ENCODE measurements at places on chromosomes 13 and 19.

- no peak for DNase-seq
Observed at GRCh38 chr13:85434927-85435326, 364.3 kb downstream of the SLITRK6 start.

DNA sequence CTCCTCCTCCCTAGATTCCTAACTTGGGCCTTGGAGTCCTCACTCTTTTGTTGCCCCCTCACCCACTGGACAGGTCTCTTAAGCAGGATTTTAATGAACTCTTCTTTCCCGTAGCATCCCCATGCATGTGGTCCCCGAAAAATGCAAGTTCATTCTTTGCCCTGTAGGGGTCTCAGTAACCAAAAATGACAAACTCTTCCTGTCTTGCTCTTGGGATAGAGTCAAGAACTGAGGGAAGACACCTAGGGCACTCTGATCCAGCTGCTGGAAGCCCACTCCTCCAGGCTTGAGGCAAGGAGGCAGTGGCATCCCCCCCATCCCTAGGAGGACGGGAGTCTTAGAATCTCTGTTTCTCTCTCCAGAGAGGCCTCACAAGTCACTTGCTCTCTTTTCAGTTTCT is 987.0 kb downstream of the DIAPH3 start:
- DNase-seq: no peak

DNA sequence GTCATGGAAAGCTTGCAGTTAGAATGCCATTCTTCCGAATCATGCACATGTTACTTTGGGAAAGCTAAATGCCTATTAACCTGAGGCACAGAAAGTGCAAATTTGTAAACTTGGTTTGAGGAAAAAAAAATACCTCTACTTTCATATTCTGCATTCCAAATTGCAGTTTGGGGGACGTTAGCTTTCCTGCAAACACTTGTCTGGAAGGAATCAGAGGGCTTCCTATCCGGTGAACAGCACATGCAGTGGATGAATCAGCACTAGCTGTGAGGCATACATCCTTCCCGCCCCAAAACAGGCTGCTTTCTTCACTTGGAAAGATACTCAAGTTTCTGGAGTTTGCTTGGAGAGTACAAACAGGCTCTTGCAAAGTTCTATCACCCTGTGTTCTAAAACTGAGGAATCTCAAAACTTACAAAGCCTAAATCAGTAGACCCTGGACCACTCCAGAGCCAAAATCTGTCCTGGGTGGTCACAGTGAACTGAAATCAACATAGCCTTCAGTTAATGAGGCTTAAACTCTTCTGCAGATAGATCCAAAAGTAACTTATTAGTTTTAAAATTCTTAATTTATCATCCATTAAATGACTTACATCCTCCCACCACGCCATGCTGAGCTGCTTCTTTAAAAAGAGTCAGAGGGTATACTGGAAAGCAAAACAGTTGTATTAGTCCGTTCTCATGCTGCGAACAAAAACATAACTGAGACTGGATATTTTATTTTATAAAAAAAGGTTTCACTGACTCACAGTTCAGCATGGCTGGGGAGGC is 802.3 kb upstream of the ARGLU1 start:
- no peak for DNase-seq

GRCh38 chr19:5913739-5914357 is at the start of gene CAPS:
TSS of gene CAPS (plus strand) at chr19:5914254. CDS start at chr19:5914407, 153 bp downstream.
- DNase-seq: no peak

GRCh38 chr13:102136735-102137296 is 265.0 kb downstream of the FGF14 start:
- no peak for DNase-seq

GRCh38 chr13:80654638-80655249 is 313.8 kb upstream of the SPRY2 start:
- no peak for DNase-seq

DNA sequence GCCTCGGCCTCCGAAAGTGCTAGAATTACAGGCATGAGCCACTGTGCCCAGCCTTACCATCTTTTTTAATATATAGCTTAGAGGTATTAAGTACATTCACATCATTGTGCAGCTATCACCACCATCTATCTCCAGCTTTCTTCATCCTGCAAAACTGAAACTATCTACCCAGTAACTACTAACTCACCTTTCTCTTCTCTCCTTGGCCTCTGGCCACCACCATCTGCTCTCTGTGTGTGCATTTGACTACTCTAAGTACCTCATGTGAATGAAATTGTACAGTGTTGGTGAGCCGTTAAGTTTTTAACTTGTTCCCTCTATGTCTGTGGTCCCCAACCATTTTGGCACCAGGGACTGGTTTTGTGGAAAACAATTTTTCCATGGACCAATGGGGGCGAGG is 56.1 kb downstream of the CDK8 start:
- DNase-seq: no peak

DNA sequence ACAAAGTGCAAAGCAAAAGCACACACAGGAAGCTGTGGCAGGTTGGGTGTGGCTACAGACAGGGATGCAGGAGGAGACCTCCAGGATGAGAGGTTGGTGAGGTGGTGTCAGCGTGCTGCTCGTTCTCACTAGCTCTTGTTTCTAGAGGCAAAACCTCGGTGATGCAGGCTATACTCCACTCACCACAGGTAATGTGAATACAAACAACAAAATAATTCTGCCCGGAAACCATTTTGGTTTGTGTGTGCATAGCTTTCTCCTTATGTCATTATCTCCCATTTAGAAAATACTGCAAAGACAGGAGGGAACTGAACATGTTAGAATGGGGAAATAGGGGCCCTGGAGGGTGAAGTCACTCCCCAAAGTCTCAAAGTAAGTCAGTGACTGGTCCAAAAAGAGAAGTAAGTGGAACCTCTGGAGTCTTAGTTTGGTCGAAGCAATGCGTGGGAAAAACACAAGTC is 9.4 kb downstream of the LCP1 start:
- peak; percentile 51 for DNase-seq

- peak; percentile 41 for DNase-seq
Observed at GRCh38 chr19:13430790-13431582, 75.3 kb downstream of the CACNA1A start.

- DNase-seq: no peak
Observed at GRCh38 chr19:4877753-4878490, 10.5 kb upstream of the PLIN3 start.

GRCh38 chr19:42281827-42282762 is 13.0 kb downstream of the CIC start:
- DNase-seq: no peak

DNA sequence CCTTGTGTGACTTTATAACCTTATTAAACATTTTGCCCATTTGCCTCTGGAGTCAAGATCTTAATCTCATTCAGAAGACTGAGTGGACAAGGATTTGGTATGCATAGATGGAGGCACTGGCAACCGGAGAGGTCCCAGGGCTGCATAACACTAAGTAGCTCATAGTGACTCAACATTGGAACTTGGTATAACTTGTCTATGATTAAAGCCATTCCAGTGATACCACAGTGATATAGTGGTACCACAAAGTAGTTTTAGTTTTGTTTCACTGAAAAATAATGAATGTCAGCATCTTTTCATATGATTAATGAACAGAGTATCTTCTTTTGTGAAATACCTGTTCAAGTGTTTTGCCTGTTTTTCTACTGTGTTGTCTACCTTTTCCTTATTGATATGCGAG is 26.4 kb downstream of the CDK8 start:
- DNase-seq: no peak

- no peak for DNase-seq
Observed at GRCh38 chr13:106416645-106417044, 118.8 kb downstream of the EFNB2 start.

DNA sequence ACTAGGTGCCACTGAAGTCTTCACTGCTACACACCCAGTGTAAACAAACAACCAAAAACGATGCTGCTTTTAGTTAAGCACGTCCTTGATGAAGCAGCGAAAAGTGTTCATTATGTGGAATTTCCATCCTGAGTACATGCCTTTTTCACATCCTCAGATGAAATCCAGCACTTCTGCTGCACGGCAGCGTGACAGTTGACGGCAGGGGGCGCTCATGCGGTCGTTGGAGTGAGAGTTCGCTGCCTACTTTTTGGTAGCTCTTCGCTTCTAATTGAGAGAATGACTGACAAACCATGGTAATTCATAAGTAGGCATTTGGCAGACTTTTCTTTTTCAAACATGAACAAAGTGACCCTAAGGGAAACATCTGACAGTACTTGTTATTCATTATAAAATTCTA is 1124.9 kb downstream of the EFNB2 start:
- no peak for DNase-seq

- peak; percentile 72 for DNase-seq
Observed at GRCh38 chr19:7340959-7341837, 7.5 kb upstream of the ARHGEF18 start.

DNA sequence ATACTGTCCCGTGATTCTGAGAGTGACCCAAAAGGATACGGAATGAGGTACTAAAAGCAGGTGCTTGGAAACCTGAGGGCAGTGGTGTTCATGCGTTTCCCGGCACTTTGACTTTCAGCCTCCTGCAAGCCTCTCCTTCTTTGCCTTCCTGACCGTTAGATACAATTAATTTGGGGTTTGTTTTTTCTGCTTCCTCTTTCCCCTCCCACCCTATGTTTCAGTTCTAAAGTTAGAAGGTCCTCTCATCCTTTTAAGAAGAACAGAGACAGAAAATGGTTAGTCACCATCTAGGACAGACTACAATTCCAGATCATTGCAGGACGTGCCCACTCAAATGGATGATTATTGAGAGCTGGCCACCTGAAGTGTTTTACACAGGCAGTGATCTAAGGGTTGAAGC is 1.8 kb upstream of the LILRB4 start:
- DNase-seq: no peak

DNA sequence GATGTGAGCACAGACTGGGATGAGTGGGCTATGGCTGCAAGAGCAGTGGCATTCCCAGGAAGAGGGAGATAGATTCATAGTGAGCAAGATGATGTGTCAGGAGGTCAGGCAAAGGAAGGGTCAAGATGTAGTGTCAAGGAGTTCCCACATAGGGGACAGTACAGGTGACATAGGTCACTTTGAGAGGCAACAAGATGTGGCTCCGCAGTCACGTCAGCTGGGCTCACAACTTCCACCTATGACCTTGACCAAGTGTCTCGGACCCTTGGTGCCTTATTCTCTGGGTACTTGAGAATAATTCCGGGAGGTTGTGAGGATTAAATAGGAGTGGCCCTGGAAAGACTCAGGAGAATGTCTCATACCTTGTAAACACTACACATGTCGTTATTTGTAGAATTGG is 10.5 kb downstream of the ZNF317 start:
- no peak for DNase-seq

- no peak for DNase-seq
Observed at GRCh38 chr13:73304442-73304841, 245.6 kb downstream of the KLF5 start.

DNA sequence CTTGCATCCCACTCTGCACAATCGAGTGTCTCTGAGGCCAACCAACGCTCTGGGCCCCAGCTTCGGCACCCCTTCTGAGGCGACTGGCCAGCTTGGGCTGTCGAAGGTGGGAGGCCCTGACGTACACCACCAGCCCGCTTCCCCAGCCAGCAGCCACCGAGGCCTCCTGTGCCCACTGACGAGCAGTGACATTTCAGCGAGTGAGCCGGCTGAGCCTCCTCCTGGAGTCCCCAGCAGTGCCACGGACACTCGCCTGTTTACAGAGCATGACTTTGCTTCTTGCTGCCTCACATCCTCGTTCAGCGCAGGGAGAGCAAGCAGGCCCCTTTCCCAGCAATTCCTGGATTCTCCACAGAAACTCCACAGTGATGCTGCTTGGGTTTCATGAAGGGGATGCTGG is 240.2 kb upstream of the MAB21L1 start:
- no peak for DNase-seq

DNA sequence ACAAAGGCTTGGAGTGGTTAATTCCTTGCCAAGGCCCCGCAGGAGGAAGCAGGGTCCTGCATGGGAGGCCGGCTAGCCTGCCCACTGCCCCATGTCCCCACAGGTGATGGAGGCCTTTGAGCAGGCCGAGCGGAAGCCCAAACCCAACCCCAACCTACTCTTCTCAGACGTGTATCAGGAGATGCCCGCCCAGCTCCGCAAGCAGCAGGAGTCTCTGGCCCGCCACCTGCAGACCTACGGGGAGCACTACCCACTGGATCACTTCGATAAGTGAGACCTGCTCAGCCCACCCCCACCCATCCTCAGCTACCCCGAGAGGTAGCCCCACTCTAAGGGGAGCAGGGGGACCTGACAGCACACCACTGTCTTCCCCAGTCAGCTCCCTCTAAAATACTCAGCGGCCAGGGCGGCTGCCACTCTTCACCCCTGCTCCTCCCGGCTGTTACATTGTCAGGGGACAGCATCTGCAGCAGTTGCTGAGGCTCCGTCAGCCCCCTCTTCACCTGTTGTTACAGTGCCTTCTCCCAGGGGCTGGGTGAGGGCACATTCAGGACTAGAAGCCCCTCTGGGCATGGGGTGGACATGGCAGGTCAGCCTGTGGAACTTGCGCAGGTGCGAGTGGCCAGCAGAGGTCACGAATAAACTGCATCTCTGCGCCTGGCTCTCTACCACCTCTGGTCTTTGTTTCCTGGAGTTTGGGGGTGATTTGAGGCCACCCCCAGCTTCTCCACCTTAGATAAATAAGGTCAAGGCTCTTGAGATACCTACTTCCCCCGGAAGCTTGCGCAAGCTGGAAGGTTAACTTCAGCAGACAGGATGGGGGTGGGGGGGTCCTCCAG is 2.6 kb downstream of the B3GNT8 start:
- no peak for DNase-seq

DNA sequence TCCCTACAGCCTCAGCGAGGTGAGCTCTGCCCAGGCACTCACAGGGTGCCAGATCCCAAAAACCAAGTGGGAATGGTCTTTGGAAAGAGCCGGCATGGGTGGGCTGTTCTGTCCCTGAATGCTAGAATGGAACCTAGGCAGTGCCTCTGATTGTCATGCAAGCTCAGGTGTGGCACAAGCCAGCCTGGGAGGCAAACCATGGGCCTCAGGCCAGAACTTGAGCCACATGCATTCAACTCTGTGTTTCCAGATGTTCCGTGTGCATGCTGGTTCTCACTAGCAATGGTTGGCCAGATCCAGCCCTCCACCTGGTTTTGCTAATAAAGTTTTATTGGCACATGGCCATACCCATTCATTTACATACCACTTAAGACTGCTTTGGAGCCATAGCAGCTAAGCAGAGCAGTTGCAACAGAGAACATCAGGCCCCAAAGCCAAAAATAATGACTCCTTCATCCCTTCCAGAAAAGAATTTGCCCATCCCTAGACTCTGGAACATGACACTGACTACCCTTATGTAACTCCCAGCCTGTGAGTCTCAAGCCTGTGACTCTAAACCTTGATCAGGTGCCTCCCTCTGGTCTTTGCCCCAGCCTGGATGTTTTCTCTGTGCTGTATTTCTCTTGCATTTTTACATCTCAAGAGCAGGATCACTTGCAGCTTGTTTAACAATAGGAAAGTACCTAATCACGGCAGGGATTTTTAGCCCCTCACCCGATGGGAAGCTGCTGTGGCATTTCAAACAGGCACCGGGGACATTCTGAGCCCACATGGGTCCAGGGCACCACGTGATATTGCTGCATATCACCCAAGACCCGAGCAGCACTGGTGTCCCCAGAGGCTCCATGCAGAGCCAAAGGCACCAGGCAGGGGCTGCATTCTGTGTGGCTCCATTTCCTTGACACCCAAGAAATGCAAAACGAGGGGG is 55.4 kb upstream of the USE1 start:
- DNase-seq: no peak

Data from T follicular helper cell (primary cell).